Natural killer cell treated with Interleukin-12 subunit alpha and Interleukin-12 subunit beta and Interleukin-15 and Interleukin-18, amount 100 ng/mL, for 72 hours (primary cell): ENCODE measurements at places on chromosomes 7 and 10.

DNA sequence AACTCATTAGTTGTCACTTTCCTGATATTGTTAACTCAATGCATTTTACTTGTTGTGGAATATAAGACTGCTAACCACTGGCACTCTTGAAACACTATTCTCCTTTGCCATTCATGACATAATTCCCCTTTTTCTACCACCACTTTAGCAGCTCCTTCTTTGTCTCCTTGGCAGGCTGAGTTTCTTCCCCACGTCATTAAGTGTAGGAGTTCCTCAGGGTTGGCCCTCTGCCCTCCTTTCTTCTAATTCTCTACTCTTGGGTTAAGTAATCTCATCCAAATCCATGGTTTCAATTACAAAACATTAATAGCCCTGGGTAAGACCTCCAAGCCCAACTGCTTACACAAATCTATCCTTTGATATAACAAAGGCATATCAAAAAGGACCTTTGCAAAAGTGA lies 175.1 kb downstream of the HGF start:
- DNase-seq, result no peak

DNA sequence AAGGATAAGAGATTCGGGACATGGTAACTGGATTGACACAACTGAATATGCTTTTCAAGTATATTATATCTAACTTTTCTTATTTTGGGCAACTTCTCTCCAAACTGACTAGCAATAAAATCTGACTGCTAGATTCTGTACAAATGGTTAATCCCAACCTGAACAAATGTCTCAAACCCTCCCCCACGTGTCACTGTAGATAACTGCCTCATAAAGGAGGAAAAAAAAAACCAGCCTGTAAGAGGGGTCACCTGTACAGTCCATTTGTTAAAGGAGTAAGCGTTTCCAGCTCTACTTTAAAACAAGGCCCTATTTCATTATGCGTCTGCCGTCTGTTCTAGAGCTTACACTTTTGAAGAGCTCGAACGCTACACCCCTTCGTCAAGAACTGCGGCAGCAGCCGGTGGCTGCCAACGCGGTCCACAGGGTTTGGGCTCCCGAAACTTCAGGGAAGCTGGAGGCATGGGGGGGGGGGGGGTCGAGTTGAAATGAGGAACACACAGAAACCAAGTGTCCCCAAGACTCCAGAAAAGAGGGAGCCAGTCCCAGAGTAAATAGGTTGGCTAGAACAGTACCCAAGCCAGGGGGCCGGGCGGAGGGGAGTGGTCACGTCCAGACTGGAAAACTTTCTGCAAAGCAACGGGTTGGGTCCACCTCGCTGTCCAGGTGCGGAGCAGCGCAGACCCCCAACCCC lies 492 bp downstream of the COG5 start:
- DNase-seq, result no peak

GRCh38 chr10:30959836-30960210 lies 71.8 kb downstream of the ZNF438 start:
- DNase-seq, result no peak

DNA sequence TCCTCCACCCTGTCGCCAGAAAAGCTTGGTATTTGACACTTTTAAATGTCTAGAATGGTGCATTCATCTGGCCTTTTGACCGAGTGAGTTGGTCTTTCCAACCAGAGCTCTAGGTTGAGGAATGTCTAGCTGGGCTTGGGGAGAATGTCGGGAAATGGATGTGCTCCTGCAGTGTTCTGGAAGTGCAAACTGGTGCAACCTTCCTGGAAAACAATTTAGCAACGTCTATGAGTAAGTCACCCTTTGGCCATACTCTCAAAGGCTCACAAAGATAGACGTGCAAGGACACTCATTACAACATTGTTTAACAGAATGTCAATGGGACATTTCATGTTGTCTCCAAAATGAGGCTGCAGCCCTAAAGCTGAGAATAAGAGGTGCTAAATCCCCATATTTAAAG lies 12.2 kb upstream of the NMT2 start:
- no peak for DNase-seq

DNA sequence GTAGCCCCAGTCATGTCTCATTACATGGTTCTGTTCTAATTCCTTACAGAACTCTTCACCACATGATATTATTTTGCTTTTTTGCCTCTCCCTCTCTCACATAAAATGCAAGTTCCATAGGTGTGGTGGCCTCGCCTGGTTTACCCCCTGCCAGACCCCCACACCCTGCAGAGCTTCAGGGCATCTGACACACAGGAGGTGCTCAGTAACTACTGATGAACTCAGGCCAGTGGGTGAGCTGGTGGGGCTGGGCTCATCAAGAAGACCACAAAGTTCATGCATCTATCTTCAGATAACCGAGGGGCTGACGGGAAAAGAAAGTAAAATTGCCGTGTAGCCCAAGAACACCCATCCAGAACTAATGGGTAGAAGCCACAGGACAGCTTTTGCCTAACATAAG lies 253.1 kb downstream of the GRID1 start:
- no peak for DNase-seq

- no peak for DNase-seq
These were observed 182.6 kb upstream of the CXCL12 start for GRCh38 chr10:44567471-44567870.

GRCh38 chr10:58967551-58968388 lies 208.7 kb upstream of the PHYHIPL start:
- no peak for DNase-seq

DNA sequence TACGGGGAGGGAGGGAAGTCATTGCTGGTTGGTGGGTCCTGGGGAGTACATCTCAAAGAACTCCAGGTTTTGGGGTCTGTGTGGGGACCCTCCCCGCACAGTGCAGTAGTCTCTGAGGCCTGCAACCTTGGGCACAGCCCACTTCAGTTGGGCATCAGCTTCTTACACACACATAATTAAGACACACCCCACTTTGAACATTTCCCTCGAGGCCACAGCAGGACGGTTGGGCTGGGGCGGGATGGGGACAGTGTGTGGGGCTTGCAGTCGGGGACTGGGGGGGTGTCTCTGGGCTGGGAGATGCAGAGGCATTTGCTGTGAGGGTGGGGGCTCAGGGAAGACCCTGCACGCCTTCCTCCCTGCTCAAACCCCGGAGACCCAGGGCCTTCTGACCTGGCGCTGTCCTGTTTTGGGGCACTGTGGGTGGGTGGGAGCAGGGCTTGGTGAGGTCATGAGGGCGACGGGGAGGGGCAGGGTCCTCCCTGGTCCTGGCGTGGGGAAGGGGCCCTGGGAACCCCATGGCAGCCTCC lies 1.3 kb downstream of the LFNG start:
- DNase-seq, result no peak

DNA sequence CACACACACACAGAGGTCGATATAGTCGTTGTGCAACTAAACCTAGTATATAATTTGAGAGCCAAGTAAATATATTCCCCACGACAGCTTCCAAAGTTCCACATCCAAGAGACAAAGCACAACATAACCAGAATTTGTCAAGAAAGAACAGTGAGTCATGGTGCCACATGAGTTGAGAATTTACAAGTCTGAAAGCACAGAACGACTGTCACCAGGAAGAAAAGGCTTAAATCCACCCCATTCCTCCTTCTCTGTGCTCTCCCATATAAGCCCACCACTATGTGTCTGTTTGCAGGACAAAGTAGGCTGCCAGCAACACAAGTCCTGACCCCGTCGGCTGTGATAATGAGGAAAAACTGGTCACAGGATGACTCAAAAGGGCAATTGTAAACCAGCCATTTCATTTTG lies 32.8 kb downstream of the GSAP start:
- DNase-seq, result no peak

- no peak for DNase-seq
These were observed 41.3 kb upstream of the ADGRA1 start for GRCh38 chr10:133046390-133046765.

DNA sequence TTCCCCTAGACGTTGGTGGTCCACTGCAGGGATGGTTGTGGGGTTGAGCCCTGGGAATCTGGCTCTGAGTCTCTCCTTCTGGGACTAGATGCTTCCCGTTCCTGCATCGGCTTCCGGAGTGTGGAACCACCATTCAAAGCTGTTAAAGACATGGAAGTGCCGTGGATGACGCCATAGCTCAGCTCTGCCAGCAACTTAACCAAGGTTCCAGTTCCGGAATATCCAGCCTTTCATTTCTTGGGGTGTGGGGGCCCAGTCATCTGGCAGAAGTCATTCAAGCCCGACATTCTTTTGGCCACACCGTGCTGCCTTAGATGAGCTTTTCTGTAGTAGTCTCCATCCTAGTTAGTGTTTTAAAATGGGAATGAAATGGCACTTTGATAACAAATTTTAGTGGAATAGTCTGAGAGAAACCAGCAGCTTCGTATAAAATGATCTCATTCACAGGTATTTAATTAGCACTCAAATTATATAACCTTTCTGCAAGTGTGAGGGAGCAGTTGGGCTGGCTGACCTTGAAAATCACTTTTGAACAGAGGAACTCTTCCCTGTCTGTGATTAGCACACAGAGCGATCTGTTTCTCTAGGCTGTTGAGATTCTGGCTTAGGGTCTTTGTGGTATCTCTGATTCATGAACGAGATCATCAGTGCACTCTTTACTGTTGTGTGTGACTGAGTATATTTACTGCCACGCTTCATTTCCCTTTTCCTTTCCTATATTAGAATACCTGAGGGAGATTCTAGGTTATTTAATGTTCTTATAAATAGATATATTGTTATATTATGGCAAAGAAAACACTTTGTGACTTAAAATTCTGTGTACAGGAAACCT lies 19.9 kb downstream of the LMTK2 start:
- no peak for DNase-seq

- DNase-seq, result no peak
These were observed 440.7 kb downstream of the PLXDC2 start for GRCh38 chr10:20256969-20257368.

- no peak for DNase-seq
These were observed 106.7 kb downstream of the GPR26 start for GRCh38 chr10:123772645-123773508.
